ENCODE measurements at places on chromosomes 2 and 18. TPM values are rescaled to one million over a fixed set of nuclear protein-coding genes. Genes with fewer than 3 reads are reported as not detected.

STARD6 gene
- total RNA-seq = not detected

IL1A gene
- not detected for total RNA-seq

ZSWIM2 gene
- total RNA-seq = not detected

LYPD6B gene
- 2.9 TPM for total RNA-seq

NMS gene
- total RNA-seq = not detected

FAM237A gene
- not detected for total RNA-seq

CFC1 gene
- total RNA-seq = not detected

ITSN2 gene
- 32.7 TPM for total RNA-seq

TMEFF2 gene
- total RNA-seq = under 0.01 TPM

INHA gene
- total RNA-seq = 0.29 TPM

DNA sequence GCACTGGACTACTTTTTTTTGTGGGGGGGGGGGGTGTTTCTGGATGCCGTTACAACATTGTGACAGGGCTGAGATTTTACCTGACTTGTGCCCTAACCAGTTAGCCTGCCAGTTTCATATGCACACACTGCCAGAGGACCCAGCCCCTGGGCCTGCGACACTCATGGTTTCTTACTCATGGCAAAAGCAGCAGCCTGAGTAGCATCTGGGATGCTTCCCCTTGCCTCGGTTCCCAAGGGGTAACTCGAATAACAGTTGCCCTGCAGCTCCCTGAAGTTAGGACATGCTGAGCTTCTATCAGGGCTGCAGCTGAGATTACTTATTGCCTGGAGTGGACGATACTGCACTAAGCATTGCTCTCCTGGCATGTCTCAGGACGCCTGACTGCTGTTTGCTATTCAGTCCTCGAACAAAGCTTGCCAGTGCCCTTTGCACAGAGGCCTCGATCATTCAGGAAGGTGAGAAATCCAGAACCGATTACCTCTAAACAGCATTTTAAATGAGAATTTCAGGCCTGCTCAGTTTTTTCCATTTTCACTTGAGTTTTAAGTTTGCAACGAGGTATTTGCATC, 47.9 kb downstream of the TRPM8 start:
- DNase-seq = peak; percentile 77

DNA sequence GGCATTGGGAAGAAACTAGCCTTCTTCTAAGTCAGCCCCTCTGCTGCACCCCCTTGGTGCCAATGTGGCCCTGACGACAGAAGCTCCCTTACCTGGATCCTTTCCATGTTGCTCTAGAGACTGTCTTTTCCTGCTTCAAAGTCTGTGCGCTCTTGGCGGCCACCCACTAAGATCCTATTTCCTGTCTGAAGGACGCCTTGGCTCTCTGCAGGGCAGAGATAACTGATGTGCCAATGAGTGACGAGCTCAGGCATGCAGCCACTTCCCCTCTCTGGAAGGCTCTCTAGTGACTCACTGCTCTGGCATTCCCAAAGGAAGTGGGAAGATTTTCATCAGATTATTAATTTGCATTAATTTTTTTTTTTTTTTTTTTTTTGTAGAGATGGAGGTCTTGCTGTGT, 273.5 kb downstream of the CDH20 start:
- DNase-seq = peak; percentile 71

DNA sequence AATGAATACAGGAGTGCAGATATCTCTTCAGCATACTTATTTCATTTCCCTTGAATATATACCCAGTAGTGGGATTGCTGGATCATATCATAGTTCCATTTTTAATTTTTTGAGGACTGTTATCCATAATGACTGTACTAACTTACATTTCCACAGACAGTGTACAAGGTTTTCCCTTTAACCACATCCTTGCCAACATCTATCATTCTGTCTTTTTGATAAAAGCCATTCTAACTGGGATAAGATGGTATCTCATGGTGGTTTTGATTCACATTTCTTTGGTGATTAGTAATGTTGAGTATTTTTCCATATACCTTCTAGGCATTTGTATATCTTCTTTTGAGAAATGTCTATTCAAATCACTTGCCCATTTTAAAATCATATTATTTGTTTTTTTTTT, 325.2 kb downstream of the CYP26B1 start:
- no peak for DNase-seq

GRCh38 chr2:159562248-159562647, 54.1 kb downstream of the BAZ2B start:
- no peak for DNase-seq

DNA sequence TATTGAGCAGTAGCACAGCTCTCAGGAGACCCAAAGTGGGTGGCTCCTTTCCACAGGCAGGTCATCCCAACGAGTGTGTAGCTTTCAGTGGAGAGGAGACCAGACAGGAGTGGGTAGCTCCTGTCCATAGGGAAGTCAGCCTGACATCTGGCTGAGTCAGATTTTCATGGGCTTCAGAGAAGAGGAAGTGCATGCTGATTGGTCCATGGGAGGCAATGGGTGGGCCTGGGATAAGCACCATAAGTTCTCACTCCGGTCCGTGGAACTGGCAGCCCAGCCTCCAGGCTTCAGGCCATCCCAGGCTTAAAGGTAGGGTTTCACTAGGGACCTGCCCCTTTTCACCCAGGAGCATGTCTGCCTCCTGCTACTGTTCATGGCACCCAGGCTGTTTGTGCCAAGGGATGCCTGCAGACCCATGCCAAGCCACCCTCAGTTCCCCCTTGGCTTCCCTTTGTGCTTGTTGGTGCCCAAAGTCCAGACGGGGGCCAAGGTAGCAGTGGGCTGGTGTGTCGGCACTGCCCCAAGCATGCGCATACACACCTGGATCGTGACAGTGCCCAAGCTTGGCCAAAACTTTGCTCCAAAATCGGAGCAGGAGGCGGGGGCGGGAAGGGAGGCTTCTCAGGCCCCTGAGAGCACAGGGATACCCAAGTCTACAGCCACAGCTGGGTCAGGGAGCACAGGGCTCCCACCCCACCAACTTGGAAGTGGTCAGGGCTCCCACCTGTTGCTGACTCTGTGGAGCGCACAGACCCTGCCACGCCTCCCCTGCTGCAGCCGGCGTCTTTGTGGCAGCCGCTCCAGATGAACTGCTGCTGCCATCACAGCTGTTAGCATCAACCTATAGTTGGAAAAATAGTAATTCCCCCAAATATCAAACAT, 26.4 kb downstream of the MARCHF7 start:
- DNase-seq = peak; percentile 34

DNA sequence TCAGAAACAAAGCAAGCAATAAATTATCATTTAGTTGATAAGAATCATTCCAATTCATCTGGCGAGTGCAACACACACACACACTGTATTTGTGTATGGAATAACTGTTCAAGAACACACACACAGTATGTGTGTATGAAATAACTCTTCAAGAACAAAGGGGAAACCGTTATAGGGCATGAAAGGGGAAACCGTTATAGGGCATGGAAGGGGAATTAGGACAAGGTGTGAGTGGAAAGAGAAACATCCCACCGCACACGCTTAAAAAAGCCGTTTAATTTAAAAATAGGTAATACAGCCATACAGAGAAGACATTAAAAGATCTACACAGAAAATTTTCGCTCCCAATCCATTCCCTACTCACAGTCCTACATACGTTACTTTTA, 607 bp upstream of the TSN start:
- peak; percentile 34 for DNase-seq

DNA sequence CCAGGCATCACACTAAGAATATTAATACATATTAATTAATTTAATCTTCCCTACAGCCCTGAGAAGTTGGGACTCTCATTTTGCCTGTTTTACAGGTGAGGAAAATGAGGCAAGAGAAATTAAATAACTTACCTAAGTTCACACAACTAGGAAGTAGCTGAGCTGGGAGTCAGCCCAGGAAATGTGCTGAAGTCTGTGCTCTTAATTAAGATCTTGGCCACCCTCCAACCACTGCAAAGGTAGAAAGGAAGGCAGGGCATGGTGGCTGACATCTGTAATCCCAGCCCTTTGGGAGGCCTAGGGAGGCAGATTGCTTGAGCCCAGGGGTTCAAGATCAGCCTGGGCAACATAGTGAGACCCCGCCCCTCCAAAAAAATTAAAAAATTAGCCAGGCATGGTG, 12.9 kb upstream of the MGAT4A start:
- no peak for DNase-seq

DNA sequence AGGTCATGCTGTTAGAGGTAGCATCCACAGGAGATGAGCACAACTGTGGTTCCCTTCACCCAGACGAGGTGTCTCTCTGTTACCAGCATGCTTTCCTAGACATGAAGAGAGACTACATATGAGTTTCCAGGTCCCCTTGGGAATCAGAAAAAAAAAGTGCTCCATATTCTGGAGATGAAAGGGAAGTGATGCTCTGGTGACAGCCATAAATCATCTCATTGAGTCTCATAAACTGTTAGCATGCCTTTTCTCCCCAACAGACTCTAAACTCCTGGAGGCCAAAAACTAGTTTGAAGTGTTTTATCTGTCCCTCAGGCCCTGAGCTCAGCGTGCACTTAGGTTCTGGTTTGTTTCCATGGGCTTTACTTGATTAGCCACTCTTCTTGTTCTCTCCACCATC, 124.6 kb upstream of the CREB1 start:
- no peak for DNase-seq

GRCh38 chr2:689237-689636, 12.0 kb upstream of the TMEM18 start:
- no peak for DNase-seq

GRCh38 chr2:189143925-189144324, 35.6 kb downstream of the COL5A2 start:
- DNase-seq = no peak

- DNase-seq = peak; percentile 61
These were observed 138.5 kb downstream of the MEP1B start for GRCh38 chr18:32328379-32328778.

GRCh38 chr2:190053426-190053825, 9.1 kb downstream of the MSTN start:
- no peak for DNase-seq

DNA sequence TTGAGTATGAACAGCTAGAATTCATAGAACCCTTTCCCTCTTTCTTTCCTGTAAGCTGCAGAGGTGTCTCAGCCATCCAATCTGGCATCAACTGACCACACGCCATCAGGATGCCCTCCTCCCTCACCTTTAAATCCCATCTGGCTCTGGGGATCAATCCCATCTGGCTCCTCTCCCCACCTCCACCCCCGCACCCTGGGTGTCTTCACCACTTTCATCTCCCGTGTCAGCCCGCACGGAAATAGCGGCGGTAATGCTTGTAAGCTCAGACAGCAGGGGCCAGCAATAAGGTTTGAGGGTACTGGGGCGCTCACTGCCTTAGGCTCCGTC, 508 bp upstream of the TUBA4B start:
- peak; percentile 79 for DNase-seq

DNA sequence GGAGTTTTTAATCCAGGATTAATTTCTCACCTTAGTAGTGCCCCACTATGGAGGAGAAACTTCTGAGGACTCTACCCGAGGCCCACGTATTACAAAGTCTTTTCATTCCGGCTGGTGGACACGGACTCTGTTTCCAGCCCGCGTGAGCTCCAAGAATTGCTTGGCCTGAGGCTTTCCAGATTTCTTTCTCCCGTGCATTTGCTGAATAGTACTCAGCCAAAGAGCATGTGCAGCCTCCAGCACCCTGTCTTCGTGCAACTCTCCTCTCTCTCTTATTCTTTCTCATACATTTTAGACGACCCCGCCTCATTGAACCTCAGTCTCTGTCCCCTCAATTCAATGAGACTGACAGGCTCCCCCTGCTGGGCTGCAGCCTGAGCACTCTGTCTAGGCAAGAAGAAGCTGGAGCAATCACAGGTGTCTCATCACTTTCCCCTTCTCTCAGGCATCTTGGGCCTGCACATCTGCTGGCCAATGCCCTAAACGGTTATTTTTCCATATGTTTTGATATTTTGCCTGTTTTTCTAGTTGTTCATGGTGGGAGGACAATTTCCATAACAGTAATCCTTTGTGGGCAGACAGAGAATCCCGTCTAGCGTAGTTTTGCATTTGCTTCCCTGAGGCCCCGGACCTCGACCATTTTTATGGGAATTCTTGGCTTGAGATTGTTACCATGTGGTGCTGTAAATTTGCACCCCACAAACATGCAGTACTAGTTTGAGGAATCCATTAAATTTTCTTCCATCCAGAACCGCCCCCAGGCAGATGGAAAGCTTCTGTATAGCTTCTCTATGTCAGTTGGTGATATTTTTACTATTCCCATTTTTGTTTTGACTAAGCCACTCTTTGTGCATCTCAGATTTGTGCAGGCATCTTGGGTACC, 50.1 kb upstream of the LPIN2 start:
- DNase-seq = peak; percentile 82

GRCh38 chr2:31997653-31998052, 13.2 kb downstream of the MEMO1 start:
- DNase-seq = no peak

- DNase-seq = no peak
These were observed 103.0 kb upstream of the TEX51 start for GRCh38 chr2:126795656-126796055.

DNA sequence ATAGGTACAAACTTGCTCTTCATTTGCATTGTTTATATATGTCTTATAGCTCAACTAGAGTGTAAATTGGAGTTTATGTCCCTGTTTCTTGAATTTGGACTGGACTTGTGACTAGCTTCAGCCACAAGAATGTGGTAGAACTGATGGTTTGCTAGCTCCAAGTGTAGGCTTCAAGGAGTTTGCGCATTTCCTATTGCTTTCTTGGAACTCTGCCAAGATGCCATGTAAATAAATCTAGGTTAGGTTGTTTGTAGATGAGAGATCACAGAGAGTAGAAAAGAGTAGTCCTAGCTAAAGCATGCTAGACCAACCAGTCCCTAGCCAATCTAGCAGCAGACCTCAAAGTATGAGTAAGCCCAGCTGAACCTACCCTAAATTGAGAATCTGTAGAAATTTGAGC, 183.0 kb upstream of the CYP26B1 start:
- DNase-seq = no peak

DNA sequence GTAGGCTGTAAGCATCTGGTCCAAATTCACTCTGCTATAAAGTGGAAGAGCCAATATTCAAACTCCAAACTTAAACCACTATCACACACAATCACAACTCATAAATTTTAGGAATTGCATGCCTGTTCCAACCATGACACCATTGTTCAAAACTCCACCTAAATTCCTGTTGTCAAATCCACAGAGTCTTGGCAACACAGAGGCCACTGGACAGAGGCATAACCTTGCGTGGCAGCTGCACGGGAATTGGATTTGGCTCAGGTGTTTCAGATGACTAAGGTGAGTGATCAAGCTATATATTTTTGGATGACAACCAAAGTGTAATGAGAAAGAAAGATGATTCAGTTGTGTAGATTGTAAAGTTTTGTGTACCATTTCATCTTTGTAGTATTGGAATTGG, 422.7 kb upstream of the TNP1 start:
- no peak for DNase-seq

- DNase-seq = no peak
These were observed 50.7 kb downstream of the BCL2L11 start for GRCh38 chr2:111171337-111171930.

DNA sequence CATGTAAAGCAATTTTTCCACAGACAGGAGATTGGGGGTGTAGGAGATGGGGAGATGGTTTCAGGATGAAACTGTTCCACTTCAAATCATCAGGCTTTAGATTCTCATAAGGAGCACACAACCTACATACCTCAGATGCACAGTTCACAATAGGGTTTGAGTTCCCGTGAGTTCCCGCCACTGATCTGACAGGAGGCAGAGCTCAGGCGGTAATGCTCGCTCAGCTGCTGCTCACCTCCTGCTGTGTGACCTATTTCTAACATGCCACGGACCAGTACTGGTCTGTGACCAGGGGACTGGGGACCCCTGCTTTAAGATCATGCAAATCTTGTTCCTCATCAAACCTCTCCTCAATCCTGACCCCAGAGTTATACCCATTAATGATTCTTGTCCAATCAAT, 70.1 kb downstream of the RPE start:
- peak; percentile 10 for DNase-seq

GRCh38 chr2:204434660-204435462, 110.4 kb upstream of the PARD3B start:
- no peak for DNase-seq

Measured in osteoblast (primary cell).